ENCODE measurements at places on chromosomes 12 and 14.

- no peak for DNase-seq
Measured at GRCh38 chr12:38137716-38138115, 178.9 kb upstream of the ALG10B start.

DNA sequence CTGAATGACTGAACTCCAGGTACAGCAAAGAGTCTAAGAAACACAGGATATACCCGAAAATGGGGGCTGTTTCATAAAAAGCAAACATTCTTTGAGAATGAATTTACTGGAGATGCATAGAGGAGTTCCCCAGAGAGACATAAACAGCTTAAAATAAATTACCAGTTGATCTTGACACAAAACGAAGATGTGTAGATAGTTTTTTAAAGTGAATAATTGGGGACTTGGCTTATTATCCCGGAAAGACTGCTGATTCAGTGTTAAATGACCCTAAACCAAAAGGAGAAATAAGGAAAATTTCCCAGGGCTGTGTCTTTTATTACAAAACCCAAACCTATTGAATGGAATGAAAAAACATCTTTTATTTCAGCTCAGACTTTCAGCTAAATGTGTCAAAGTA lies 1052.8 kb upstream of the TMEM132C start:
- DNase-seq = no peak

- DNase-seq = peak; percentile 87
Measured at GRCh38 chr14:99758121-99758821, 34.9 kb upstream of the EML1 start.

- no peak for DNase-seq
Measured at GRCh38 chr12:100331871-100332270, 25.0 kb upstream of the SLC17A8 start.

DNA sequence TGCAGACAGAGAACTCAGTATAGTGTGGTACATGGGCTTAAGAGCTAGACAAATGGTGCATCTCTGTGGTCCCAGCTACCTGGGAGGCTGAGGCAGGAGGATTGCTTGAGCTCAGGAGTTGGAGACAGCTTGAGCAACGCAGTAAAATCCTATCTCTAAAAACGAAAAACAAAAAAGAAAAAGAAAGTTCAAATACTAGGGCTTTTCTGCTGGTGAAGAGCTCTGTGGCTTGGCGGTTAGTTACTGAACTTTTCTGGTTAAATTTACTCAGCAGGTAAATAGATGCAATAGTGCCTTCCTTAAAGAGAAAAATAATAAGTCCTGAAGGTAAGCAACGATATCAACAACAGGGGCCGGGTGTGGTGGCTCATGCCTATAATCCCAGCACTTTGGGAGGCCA lies 31.4 kb upstream of the RAP1B start:
- DNase-seq = no peak

DNA sequence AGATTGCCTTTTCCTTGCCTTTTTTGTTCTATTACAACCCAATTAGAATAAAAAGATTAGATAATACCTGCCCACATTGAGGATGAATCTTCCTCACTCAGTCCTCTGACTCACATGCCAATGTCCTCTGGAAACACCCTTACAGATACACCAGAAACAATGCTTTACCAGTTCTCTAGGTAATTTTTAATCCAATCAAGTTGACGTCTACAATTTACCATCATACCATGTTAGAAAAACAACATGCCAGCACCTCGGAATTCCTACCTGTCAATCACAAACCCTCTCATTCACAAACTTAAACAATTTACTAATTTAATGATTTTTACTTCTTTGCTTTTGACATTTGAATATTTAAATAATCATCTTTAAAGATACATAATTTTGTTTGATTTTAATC lies 953.8 kb downstream of the TRHDE start:
- no peak for DNase-seq

DNA sequence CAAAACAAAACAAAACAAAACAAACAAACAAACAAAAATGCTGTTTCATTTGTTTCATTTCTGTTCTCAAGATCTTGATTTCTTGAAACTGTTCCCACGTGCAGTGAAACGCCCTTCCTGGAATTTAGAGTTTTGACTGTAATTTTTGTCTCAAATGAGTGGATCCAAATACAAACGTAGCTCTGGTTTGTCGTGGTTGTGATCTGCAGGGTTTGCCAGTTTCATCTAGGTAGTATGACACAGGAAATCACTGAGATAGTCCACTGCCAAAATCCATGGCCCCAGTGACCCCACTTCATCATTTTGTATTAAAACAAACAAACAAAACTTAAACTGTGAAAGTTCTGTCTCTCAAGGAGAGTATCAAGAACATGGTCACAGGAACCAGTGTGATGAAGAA lies 838.6 kb downstream of the BCL11B start:
- DNase-seq = no peak

- no peak for DNase-seq
Measured at GRCh38 chr12:122730215-122731014, at the start of gene HCAR1. HCAR1 (minus strand) TSS chr12:122730844; CDS start chr12:122730339, 505 bp downstream.

DNA sequence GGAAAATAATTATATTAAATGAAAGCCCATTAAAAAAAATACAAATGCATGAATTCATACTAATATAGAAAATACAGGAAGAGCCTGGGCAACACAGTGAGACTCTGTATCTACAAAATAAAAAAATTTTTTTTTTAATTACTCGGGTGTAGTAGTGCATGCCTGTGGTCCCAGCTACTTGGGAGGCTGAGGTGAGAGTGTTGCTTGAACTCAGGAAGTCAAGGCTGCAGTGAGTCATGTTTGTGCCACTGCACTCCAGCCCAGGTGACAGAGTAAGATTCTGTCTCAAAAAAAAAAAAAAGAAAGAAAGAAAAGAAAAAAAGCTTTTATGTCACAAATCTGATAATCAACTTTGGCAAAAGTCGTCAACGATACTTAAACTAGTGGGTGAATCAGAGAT lies 80.6 kb upstream of the PLEKHA5 start:
- DNase-seq = no peak

Measured in HS-5 (cell line).